Psoas muscle (tissue), 8 donors: ENCODE measurements at places on chromosomes 3 and 15. TPM values are rescaled to one million over a fixed set of nuclear protein-coding genes. Genes with fewer than 3 reads are reported as not detected.

The SLC24A5 gene
- not detected for total RNA-seq

The CCR3 gene
- total RNA-seq = 0.48 TPM

The IGSF10 gene
- 0.22 TPM for total RNA-seq

The SPSB4 gene
- 0.59 TPM for total RNA-seq

GRCh38 chr3:22063500-22063899 lies 312.5 kb upstream of the ZNF385D start:
- H3K4me1 ChIP-seq = no peaks in the 10 kb centered on the region
- H3K36me3 ChIP-seq = no peaks in the 10 kb centered on the region
- H3K4me3 ChIP-seq = no peak overlapping the region

GRCh38 chr3:11198070-11198469 lies 43.8 kb downstream of the HRH1 start:
- H3K27me3 ChIP-seq = no peaks in the 10 kb centered on the region
- DNase-seq = no peak
- no peaks in the 10 kb centered on the region for H3K36me3 ChIP-seq
- peaks cover 12% of the 10 kb centered on the region for H3K4me1 ChIP-seq
- no peak overlapping the region for H3K27ac ChIP-seq
- no peak overlapping the region for H3K4me3 ChIP-seq

- no peak overlapping the region for H3K27ac ChIP-seq
- no peak for DNase-seq
- H3K4me1 ChIP-seq = peaks cover 20% of the 10 kb centered on the region
- no peaks in the 10 kb centered on the region for H3K27me3 ChIP-seq
- H3K36me3 ChIP-seq = no peaks in the 10 kb centered on the region
Observed at GRCh38 chr15:35496585-35496984, 49.4 kb downstream of the DPH6 start.

DNA sequence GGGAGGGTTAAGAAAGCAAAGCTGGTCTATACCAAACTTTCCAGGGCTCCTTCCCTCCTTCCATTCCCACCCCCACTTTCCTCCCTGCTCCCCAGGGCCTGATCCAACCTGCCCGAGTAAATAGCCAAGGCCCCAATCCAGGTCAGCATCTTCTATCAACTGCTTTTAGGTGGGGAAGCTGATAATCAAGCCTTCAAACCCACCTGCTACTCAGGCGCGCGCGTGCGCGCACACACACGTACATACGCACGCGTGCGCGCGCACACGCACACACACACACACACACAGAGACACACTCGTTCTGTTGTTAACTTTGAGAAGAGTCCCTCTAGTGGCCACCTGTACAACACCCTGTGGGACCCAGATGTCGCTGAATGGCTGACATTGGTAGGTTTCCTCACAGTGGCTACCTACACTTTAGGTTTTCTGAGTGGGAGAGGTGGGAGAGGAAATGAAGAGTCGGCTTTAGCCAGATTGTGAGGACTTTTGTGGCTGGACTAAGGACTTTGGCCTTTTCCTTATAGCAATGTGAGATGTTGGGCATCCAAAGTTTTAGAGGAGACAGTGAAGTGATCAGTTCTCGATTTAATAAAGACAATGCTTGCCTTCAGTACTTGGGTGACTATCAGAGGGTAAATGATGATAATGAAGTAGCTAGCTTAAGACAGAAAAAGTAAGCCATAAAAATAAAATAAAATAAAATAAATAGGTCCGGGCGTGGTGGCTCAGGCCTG lies 179.9 kb upstream of the C2CD4B start:
- no peaks in the 10 kb centered on the region for H3K4me1 ChIP-seq
- H3K27me3 ChIP-seq = no peaks in the 10 kb centered on the region
- no peak overlapping the region for H3K4me3 ChIP-seq
- H3K36me3 ChIP-seq = no peaks in the 10 kb centered on the region
- H3K27ac ChIP-seq = no peak overlapping the region

DNA sequence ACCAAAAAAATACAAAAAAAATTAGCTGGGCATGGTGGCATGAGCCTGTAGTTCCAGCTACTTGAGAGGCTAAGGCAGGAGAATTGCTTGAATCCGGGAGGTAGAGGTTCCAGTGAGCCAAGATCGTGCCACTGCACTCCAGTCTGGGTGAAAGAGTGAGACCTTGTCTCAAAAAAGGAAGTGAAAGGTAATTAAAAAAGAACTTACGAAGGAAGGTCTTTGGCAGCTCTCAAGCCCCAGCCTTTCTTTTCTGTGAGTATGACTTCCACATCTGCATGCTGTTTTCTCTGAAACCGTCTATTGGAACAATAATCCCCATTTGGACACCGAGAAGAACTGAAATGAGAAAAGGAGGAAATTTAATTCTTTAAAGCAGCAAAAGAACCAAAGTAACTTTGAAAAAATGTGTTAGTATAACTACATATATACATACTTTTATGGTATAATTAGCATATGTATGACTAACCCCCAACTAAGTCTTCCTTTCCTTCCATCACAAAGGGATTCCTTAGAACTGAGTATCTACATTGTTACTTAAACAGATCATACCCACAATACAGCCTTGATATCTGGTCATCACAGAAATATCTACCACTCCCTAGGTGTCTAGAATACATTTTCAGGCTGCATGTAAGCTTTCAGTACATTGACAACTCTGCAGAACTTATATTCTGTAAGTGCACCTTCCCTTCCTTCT lies 50.1 kb downstream of the SETD2 start:
- no peak for DNase-seq
- H3K4me3 ChIP-seq = no peak overlapping the region
- H3K27me3 ChIP-seq = no peaks in the 10 kb centered on the region
- no peaks in the 10 kb centered on the region for H3K4me1 ChIP-seq
- H3K36me3 ChIP-seq = no peaks in the 10 kb centered on the region

DNA sequence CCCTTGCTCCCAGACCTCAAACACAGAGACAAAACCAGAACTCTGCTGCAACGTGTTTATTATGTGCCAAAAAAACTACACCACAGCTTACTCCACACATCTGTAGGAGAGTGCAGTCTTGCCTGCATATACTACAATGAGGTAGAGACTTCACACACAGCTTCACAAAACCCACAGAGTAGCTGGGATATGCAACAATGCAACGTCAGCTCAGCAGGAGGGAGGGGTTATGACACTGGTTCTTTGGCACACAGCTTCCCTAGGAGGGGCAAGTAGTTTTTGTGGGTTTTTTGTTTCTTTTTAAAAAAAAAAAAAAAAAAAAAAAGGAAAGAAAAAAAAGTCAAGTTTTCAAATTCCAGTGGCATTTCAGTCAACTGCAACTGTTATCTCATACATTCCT lies 2.9 kb upstream of the RPS17 start:
- no peak overlapping the region for H3K27ac ChIP-seq
- peaks cover 8% of the 10 kb centered on the region for H3K4me1 ChIP-seq
- no peaks in the 10 kb centered on the region for H3K27me3 ChIP-seq
- no peak for DNase-seq

- H3K27me3 ChIP-seq = no peaks in the 10 kb centered on the region
- no peaks in the 10 kb centered on the region for H3K4me1 ChIP-seq
- no peak for DNase-seq
- H3K4me3 ChIP-seq = no peak overlapping the region
Observed at GRCh38 chr3:110608566-110608965, 463.1 kb upstream of the NECTIN3 start.

GRCh38 chr3:76487446-76487845 lies 552.5 kb upstream of the ROBO2 start:
- H3K27me3 ChIP-seq = no peaks in the 10 kb centered on the region
- no peaks in the 10 kb centered on the region for H3K36me3 ChIP-seq
- no peaks in the 10 kb centered on the region for H3K4me1 ChIP-seq

DNA sequence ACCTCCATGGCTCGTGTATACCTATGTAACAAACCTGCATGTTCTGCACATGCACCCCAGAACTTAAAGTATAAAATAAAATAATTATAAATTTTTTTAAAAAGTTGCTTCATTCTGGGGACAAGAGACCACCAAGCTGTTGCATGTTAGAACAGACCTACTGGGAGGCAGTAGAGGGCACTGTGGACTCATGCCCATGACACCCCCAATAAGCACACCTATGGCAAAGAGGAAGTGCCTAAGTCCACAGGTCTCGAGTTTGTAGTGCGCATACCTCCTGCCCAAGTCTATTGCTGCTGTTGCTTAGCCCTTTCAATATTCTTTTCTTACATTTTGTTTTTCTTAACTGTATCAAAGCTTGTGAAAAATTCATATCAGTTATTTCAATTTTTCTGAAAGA lies 267.9 kb upstream of the THBS1 start:
- no peaks in the 10 kb centered on the region for H3K4me1 ChIP-seq
- H3K36me3 ChIP-seq = no peaks in the 10 kb centered on the region
- no peaks in the 10 kb centered on the region for H3K27me3 ChIP-seq
- no peak for DNase-seq

GRCh38 chr3:23246651-23247050 lies 43.5 kb downstream of the UBE2E2 start:
- peaks cover 15% of the 10 kb centered on the region for H3K4me1 ChIP-seq
- DNase-seq = no peak
- H3K27ac ChIP-seq = no peak overlapping the region
- H3K4me3 ChIP-seq = no peak overlapping the region
- H3K27me3 ChIP-seq = no peaks in the 10 kb centered on the region
- no peaks in the 10 kb centered on the region for H3K36me3 ChIP-seq
